ENCODE measurements at places on chromosomes 12 and 14.

GRCh38 chr12:86254399-86255107 is 1.6 kb downstream of the MGAT4C start:
- DNase-seq = no peak

DNA sequence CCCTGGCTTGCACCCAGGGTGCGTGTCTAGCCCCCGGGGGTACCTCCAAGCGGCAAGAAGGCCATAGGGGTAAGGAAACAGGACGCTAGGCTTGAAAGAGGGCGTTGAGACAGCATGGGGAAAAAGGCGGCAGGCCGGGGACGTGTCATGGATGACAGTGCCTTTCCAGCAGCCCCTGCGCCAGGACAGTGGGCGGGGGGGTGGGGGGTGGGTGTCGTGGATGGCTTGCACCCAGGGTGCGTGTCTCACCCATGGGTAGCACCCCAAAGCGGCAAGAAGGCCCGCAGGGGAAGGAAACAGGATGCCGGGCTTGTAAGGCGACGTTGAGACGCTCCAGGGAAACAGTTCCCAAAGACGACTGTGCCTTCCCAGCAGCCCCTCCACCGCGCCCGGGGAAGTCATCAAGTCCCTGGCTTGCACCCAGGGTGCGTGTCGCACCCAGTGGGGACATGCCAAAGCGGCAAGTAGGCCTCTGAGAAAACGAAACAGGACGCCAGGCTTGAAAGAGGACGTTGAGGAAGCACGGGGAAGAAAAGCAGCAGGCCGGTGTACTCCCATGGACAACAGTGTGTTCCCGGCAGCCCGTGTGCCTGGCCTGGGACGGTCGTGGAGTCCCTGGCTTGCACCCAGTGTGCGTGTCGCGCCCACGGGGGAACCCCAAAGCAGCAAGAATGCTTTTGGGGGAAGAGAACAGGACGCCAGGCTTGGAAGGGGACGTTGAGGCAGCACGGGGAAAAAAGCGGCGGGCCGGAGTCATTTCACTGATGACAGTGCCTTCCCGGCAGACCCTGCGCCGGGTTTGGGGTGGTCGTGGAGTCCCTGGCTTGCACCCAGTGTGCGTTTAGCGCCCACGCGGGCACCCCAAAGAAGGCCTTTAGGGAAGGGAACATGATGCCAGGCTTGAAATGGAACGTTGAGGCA is 163.5 kb upstream of the ALG10B start:
- DNase-seq = no peak

DNA sequence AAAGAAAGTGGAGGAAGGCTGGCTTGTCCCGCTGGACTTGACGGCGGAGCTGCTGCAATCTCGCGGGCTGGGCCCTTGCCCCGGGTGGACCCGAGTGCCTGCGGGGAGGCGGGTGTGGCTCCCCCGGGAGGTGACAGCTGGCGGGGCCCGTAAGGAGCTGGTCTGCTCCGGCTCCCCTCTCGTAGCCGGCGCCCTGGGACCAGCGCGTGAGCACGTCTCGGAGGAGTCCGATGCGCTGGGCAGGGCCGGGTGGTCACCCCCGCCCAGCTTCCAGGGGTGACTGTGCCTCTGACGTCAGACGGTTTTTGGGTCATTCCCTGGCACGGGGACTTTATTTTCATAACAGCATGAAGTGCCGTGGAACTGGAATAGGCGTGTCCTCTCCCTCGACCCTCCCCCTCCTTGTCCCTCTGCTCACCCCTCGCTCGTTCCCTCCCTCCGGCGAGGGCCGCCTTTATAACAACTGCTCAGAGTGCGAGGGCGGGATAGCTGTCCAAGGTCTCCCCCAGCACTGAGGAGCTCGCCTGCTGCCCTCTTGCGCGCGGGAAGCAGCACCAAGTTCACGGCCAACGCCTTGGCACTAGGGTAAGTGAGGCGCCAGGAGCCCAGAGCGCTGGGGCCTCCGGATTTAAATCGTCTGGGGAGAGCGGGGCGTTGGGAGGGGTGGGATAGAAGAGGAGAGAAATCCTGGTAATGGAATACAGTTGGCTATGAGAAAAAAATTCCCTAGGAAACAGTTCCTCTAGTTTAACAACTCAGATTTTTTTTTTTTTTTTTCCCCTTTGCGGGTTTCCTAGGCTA is at the start of gene GPRC5A:
TSS of gene GPRC5A (plus strand) at position 483 of the 801 bp plus-strand sequence. CDS start 16,688 bp downstream, outside the sequence.
- no peak for DNase-seq

GRCh38 chr12:6943389-6943721 is 261 bp upstream of the RNU7-1 start:
- DNase-seq = peak; percentile 84
